Panc1 (cell line): ENCODE measurements at places on chromosomes 6 and 20.
A peak's percentile ranks its signal among the peaks of the same experiment; 100 is the strongest.

DNA sequence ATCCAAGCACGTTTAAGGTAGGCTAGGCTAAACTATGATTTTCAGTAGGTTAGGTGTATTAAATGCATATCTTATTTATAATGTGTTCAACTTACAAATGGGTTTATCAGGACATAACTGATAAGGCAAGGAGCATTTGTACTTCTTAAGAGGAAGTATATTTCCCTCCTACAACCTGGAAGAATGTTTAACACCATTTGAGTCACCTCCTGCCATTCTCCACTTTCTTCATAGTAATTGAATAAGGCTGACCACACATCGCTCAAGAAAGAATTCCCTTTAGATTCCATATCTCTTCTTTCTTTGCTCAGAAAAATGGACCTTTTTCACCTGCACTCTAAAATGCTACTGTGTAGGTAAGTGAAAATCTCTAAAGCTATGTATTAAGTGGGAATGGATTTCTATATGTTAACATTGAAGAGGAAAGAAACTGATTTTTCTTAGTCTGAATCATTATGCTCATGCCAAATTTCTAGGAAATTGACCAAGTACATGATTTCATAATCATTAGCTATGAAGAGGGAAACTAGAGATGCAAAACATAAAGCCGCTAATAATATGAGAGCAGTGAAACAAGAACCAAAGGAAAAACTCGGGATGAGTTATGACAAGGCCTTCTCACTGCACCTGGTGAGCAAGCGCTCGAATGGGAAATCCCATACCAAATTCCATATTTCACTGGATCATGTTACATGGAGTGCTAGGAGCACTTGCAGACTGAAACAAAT lies 210.4 kb downstream of the ALDH8A1 start:
- H3K36me3 ChIP-seq: no peaks in the 10 kb centered on the region
- no peak for DNase-seq
- H3K4me1 ChIP-seq: no peaks in the 10 kb centered on the region
- 0 out of 2 replicates have a peak, but pooled peaks cover 4% of the 10 kb centered on the region for H3K27me3 ChIP-seq

GRCh38 chr20:38975539-38976120 lies 13.5 kb downstream of the DHX35 start:
- H3K4me3 ChIP-seq: no peak overlapping the region
- H3K27me3 ChIP-seq: no peaks in the 10 kb centered on the region
- DNase-seq: no peak
- H3K4me1 ChIP-seq: no peaks in the 10 kb centered on the region
- no peaks in the 10 kb centered on the region for H3K36me3 ChIP-seq
- no peak overlapping the region for H3K27ac ChIP-seq

DNA sequence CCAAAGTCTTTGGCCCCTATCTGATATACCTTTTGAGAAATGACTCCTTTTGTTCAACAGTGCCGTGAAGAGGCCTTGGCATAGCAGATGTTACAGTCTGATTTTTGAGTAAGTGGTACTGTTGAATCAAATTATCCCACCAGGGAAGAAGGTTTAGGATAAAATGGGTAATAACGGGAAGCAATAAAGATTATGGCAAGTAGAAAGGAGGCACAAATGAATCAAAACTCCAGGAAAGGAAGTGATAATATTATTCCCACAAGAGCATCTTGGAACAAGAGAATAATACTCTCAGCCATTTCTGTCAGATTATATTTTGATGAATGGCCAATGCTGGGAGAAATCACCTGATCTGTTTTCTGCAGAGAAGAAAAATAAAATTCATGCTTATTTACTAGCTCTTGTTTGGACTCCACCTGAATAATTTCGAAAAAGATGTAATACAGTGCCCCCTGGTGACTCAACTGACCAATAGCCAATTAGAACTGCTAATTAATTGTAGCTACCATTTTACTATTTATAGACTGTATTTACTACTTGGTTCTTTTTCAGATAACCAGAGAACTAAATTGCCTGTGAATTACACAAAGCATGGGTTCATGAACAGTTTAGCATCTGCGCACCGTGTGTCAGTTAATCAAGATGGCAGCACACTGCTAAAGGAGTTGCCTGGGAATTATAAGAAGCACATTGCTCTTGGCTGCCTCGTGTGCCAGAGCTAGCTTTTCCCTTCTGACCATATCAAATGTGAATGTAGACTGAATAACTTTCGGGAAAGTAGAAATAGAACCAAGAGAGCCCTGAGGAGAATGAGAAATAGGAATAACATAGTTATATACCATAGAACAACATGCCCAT lies 78.5 kb upstream of the TRDN start:
- peak; percentile 15 for DNase-seq
- 0 out of 2 replicates have a peak, but pooled peaks cover 2% of the 10 kb centered on the region for H3K27me3 ChIP-seq
- no peaks in the 10 kb centered on the region for H3K36me3 ChIP-seq

DNA sequence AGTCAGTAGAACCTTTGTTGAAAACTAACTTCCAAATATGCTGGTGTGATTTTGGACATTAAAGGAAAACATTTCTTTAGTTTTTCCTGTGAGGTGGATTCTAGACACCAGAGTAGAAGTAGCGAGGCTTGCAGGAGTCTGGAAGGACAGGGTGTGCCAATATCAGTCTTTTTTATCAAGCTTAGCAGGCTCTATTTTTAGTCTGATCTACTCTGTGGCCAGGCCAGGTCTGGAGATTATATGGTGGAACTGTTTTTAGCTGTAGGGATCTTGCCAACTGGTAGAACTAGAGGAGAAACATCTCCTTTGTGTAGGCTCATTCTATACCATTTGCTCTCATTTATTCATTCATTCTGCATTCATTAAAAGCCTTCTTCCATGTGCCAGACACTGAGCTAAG lies 42.7 kb downstream of the LRP11 start:
- no peaks in the 10 kb centered on the region for H3K27me3 ChIP-seq
- H3K4me3 ChIP-seq: no peak overlapping the region
- peaks cover 17% of the 10 kb centered on the region; the same call in 1 of the 2 replicates for H3K36me3 ChIP-seq
- H3K4me1 ChIP-seq: no peaks in the 10 kb centered on the region
- no peak overlapping the region for H3K27ac ChIP-seq
- DNase-seq: no peak

GRCh38 chr20:23404196-23404595 lies 17.1 kb downstream of the NAPB start:
- H3K36me3 ChIP-seq: no peaks in the 10 kb centered on the region
- H3K27me3 ChIP-seq: no peaks in the 10 kb centered on the region
- DNase-seq: no peak

GRCh38 chr6:158717341-158718330 lies 67.8 kb downstream of the SYTL3 start:
- no peaks in the 10 kb centered on the region for H3K4me1 ChIP-seq
- DNase-seq: no peak
- no peaks in the 10 kb centered on the region for H3K27me3 ChIP-seq
- no peak overlapping the region for H3K27ac ChIP-seq
- no peaks in the 10 kb centered on the region for H3K36me3 ChIP-seq
- no peak overlapping the region for H3K4me3 ChIP-seq

DNA sequence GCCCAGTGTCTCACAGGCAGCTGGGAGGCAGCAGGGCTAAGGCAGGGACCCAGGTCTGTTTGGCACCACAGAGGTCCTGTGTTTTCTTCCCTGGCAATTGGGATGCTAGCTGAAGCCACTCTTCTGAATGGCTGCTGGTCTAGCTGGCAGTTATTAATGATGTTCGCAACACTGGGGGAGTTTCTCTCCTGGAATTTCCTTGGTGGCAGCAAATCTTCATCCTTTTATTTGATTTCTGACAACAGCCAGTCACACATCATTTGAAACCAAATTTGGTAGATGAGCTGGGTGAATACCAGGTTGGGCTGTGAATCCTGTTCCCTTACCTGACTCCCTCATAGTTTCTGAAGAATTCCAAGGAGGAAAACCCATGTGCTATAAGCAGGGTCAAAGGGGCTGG lies 40.8 kb upstream of the SLC4A11 start:
- H3K27me3 ChIP-seq: no peaks in the 10 kb centered on the region
- H3K4me3 ChIP-seq: no peak overlapping the region
- DNase-seq: no peak
- no peaks in the 10 kb centered on the region for H3K4me1 ChIP-seq

DNA sequence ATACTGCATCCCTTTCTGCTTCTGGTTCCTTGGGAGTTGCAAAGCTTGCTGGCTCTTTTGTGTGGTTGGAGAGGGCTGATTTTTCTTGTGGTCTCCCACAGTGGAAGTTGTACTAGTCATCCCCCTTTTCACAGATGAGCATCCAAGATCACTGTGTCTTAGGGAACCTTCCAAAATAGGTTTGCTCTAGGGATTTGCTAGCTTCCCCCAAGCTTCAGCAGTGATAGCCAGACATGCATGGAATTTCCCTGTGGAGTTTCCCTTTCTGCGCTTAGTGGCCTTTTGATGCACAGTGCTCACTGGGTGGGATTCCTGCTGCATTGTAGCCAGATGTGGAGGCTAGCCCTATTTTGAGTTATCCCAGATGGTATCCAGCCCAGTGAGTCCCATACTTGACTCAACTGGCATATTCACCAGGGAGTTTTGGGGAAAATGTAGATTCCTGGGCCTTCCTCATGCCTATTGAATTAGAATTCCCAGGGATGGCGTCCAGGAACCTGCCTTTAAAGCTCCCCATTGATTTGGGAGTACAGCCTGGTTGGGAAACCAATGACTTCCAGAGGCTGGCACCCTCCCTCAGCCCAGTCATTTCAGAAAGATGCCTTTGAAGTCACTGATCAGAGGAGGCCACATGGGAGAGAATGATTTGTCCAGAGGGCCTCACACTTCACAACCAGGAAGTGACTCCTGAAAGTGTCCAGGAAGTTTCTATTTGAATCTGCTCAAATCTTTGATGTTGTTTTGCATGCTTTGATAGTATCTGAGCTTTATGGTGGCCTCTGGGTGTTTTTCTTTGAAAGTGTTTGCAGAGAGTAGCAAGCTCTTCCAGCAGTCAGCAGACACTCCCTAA lies 25.9 kb downstream of the PPARD start:
- H3K36me3 ChIP-seq: no peaks in the 10 kb centered on the region
- no peak overlapping the region; the same call in 1 of the 2 replicates for H3K27ac ChIP-seq
- 0 out of 2 replicates have a peak, but pooled peaks cover 8% of the 10 kb centered on the region for H3K4me1 ChIP-seq
- H3K4me3 ChIP-seq: no peak overlapping the region
- no peak for DNase-seq
- no peaks in the 10 kb centered on the region for H3K27me3 ChIP-seq
